ENCODE measurements at places on chromosomes 7 and 10.

- DNase-seq: no peak
These were observed 106.7 kb downstream of the USP6NL start for GRCh38 chr10:11504566-11505285.

DNA sequence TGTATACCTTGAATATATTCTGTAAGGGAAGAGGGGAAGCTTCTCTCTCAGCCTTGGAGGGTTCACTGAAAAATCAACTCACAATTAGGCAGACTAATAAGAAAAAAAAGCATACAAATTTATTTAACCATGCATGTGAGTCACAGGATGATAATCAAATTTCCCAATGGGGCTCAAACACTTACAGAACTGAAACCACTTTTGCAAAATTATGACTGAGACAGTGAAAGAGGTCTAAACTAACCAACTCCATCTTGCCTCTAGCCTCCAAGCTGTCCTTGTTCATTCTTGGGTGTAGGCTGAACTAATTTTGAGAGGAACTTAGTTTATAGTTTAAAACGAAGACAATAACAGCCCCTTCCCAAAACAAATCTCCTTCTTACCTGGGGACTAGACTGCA lies 618.3 kb upstream of the AUTS2 start:
- DNase-seq: no peak

GRCh38 chr10:63099734-63100133 lies 33.4 kb upstream of the NRBF2 start:
- no peak for DNase-seq

DNA sequence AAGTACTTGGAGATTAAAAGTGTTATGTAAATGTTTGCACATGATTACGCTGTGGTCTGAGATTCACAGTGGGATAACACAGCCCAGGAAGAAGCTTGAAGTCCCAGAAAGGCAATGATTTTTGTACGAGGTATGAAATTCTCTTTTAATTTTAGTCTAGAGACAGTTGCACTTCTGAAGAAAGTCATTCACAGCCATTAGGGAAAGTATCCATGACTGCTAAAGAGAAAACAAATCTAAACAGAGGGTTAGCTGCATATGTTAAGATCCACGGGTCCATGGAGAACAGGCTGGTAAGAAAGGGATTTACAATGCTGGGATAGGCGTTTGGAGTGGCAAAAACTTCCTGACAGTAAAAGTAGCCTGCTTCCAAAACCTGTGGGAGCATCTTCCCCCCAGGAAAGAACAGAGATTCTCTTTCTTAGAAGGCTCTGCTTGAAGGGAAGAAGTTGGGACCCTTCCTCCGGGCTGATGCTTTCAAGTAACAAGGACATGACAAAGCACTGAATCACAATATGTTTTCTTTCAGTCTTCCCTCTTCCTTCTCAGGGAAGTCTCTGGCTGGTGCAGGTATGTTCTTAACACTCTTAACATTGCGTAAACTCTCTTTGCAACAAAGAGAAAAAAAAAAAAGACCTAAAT lies 220.8 kb upstream of the CELF2 start:
- DNase-seq: no peak

GRCh38 chr7:96484091-96484490 lies 162.2 kb upstream of the SLC25A13 start:
- no peak for DNase-seq

DNA sequence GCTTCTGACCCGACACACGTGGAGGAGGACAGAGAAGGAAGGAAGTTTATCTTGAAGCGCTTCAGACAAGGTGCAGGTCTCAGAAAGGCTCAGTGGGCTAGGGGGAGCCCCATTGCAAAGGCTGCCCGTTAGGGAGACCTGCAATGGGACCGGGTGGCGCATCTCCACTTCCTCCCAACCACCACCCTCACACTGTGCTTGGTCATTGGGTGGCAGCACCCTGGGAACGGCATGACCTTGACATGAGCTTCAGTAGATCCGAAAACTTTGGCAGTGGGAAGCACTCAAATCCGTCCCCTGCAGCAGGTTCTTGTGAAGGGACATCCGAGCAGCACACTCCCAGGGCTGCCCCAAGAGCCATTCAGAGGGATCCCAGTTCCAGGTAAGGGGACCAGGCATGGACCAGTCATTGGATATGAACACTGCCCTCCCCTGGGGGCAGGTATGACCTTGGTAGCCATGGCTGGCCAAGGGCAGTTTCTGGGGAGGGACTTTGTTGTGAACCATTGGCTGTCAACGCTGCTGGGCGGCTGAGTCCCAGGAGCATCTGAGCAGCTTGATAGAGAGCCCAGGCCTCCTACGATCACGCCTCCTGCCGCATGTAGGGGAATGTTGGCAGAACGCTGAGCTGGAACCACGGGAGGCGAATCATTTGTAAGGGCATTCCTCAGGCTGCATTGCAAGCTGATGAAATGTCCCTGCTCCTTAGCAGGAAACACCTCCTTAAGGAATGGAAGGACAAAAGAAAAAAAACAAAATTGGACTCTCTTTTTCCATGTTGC lies 31.7 kb downstream of the GALNTL5 start:
- DNase-seq: no peak

DNA sequence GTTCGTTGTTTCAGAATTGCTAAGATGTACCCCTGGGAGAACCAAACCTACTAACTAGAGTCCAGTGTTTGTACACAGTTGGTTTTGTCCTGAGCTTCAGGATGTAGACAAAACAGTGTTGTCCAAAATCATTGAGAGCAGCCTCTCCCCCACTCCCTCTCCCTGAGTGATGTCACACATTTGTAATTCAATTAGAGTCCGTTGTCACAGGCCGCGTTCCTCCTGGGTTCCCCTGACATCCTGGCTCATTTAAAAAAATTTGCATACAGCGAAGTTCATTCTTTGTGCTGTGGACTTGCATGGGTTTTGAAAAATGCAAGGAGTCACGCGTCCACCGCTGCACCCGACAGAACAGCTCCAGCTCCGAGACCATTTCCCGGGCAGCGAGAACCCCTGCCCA lies 10.3 kb downstream of the GRIFIN start:
- no peak for DNase-seq

- DNase-seq: no peak
These were observed 68.2 kb upstream of the GRM8 start for GRCh38 chr7:127320974-127321373.

DNA sequence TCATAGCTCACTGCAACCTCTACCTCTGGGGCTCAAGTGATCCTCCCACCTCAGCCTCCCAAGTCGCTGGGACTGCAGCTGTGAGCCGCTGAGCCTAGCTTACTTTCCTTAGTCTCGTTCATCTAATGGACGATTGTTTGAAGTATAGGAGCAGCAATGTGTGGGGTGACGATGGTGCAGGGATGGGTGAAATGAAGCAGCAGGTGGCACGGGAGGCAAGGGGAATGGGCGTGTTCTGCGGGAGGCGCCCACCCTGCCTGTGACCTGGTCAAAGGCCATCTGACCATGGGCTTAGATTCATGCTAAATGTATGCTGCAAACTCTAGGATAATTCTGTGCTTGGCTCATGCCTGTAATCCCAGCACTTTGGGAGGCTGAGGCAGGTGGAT lies 210.7 kb downstream of the MAD1L1 start:
- no peak for DNase-seq

DNA sequence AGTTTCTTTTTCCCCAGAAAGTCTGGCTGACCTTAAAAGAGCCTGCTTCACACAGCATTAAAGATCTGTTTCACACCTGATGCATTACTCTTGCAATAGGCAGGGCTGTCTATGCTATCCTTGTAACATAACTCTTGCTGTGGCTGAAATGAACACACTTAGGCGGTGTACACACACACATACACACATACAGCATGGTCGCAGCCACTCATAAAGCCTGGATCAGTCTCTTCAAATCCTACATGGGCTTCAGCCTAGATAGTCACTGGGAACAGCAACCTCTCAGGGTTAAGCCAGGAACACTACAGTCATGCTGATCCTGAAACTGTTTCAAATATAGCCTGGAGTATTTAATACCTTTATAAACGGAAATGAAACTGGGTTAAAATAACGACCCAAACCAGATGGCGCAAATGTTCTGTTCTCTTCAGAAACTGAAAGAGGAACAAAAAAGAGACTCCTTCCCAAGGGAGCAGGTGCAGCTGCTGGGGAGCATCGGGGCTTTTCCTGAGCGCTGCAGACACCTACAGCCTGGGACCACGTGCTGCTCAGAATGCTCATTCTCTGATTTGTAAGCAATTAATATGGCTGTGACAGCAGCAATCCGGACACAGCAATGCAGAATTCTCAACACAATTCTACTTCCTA lies 61.0 kb upstream of the SFMBT2 start:
- DNase-seq: no peak

DNA sequence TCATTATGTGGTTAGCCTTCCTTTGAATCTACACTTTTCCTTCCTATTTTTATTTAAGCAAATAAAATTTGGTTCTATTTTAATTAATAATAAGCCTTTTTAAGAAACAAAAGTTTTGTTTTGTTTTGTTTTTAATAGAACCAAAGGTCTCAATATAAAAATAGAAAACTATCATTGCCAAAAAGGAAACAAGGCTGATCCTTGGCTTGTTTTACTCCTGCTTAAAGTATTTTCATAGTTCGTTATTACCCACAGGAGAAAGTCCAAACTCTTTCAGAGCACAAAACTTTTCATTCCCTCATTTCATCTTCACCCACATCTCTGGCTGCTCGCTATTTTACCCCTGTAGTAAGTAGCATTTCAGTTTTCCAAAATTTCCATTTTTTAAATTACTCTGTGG lies 374.8 kb downstream of the SEMA3D start:
- no peak for DNase-seq

DNA sequence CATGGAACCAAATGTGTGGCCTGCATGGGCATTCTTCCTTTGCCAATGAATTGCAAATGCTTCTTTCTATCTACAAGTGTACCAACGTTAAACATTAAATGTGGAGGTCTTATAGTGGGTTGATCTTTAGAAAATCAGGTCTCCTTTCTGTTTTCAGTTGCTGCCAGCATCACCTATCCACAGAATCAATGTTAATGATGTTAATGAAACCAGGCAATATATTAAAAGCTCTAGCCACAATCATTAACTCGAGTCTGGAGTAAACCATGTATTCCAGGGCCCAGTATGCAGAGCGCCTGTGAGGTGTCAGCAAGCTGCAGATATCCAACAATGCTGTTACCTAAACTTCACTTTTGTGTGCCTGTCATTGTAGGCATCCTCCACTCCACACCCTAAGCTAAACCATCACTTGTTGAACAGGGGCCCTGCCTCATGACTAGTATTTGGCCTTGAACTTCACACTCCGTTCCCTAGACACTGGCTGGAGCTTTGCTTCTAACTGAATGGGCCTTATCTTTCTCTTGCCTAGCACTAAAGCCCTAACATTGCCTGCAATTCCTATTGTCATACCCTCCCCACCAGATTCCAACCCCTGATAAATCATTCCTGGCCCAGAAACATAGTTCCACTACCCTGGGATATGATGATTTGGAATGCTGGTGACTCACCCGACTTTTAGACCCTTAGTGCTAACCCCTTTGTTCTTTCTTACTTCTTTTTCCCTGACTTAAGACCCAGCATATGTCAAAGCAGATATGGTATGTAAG lies 24.3 kb upstream of the ITGB8 start:
- no peak for DNase-seq

GRCh38 chr10:98293550-98294269 lies 25.7 kb upstream of the LOXL4 start:
- DNase-seq: no peak
